ENCODE measurements at places on chromosomes 11 and 22. TPM values are rescaled to one million over a fixed set of nuclear protein-coding genes. Genes with fewer than 3 reads are reported as not detected.

Gene DESI1
- 39.4 TPM for total RNA-seq

GRCh38 chr22:20829491-20830134 lies 29.0 kb downstream of the PI4KA start:
- DNase-seq = no peak

DNA sequence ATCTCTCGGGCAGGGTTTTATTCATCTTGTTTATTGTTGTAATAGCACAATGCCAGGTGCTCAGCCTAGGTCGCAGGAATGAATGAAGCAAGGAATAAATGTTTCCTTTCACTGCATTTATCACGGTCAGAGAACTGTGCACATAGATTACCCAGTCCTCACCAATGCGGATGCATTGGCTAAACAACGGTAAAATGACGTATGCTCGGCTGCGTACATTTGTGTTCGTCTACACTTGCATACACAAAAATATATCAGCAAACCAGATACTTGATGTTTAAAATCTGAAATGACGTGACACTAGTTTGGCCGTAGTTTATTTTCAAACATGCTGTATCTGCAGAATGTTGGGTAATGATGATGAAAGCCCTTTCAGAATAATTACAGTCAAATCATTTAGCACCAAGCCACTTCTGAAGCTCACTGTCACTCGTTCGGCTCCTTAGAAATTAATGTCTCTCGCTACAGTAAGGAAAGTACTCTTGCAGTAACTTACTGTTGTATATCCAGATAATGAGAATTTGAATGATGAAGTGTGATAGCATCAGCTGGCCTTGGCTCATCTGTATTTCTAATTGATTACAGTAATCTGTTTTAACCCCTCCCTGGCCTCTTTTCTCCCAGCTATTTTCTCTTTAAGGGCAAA lies 268.9 kb downstream of the LRRC4C start:
- no peak for DNase-seq

DNA sequence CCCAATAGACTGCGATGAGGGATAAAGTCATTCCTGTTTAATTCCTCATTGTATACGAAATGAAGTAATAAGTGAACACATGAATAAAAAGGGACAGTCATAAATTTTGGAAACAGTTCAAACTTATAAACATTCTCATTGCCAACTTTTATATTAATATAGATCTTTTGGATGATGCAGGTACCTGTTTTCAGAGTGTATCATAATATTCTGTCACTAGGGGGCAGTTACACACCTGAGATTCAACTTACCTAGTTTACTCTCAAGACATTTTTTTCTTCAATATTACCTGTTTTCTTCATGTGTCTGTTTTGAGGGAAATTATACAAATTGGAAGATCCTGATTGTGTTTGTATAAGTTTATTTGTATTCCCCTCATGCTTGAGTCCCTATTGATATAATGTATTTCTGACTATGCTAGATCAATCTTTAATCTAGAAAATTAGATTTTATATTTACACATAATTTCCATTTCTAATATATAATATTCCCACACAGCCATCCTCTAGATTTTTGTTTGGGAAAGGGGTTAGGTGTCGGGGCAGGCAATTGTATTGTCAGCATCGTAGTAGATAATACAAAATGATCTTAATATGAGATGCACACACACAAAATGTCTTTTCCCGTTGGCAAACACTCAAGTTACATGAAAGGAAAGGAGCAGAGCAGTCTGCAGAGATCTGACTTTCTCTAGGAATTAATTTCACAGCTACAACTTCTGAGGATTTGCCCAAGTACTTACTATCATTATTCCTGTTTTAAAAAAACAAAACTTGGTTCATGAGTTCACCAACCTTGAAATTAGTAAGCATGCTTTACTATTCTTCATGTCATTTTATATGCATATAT lies 18.4 kb downstream of the FDX1 start:
- no peak for DNase-seq

DNA sequence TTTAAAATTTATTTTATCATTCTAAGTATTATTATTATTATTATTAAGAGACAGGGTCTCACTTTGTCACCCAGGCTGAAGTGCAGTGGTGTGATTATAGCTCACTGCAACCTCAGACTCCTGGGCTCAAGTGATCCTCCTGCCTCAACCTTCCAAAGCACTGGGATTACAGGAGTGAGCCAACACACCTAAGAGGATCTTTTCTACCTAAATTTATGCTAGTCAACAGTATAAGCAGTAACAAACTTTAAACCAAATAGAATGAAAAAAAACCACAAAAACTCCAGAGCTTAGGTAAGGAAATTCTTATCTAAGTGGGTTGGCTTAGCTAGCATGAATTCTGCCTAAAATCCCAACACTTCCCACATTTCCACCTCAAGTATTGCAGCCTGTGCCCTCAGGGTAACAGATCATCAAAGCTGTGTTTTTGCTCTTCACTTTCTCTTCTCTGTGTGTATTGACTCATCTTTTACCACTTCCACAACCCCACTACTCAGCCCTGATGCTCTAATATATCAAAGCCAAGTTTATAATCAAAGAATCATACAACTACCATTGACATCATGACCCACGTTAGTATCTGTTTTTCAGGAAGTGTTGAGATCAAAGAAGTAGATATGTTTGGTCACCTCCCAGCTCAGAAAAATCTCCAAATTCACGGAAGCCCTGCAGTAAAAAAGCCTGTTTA lies 93.7 kb upstream of the SPON1 start:
- no peak for DNase-seq

GRCh38 chr11:45193695-45194094 lies 47.3 kb downstream of the PRDM11 start:
- no peak for DNase-seq

- no peak for DNase-seq
These were observed 20.0 kb downstream of the FAM83F start for GRCh38 chr22:40014667-40015248.
